ENCODE measurements at places on chromosomes 4 and X.

- DNase-seq, result peak; percentile 4
Measured at GRCh38 chr4:80035336-80035735, 37.7 kb downstream of the ANTXR2 start.

- no peak for DNase-seq
Measured at GRCh38 chrX:50152456-50152855, 48.4 kb downstream of the AKAP4 start.

- no peak for DNase-seq
Measured at GRCh38 chrX:70331161-70331560, 41.3 kb downstream of the KIF4A start.

DNA sequence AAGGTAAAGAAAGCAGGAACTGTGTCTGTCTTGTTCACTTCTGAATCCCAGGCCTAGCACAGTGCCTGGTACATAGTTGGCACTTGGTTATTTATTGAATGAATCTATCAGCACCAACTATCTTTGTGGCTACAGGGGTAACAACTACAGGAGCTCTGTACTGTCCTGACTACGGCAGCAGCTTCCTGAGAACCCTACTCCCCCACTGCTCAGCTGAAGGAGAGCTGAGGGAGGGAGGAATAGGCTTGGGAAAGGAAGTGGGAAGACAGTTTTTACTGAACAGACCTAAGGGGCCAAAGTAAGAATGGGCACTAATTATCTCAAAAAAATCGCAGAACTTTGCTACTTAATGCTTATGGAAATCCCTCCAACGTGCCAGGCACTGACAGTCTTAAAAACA is 156.1 kb upstream of the RAPGEF2 start:
- DNase-seq, result no peak

GRCh38 chr4:184732126-184732525 is 1.8 kb downstream of the CENPU start:
- DNase-seq, result no peak

GRCh38 chr4:76637712-76638361 is 202.8 kb downstream of the SHROOM3 start:
- DNase-seq, result no peak

DNA sequence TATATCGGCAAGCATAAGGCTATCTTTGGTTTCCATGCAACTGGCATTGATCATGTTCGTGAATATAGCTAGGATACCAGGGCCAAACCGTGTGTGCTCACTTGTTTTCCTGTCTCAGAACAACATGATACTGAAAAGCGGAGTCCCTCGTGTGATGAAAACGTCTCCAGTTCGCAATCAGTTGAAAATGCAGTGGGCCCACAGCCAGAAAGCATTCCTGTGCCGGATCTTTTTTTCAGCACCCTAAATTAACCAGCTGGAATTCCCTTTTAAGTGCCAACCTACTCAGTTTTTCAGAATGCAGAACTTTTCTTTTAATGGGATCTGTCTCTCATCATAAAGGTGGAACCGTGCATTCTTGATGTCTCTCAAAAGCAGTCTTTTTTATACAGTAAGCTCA is 130.8 kb upstream of the FRG1 start:
- no peak for DNase-seq

DNA sequence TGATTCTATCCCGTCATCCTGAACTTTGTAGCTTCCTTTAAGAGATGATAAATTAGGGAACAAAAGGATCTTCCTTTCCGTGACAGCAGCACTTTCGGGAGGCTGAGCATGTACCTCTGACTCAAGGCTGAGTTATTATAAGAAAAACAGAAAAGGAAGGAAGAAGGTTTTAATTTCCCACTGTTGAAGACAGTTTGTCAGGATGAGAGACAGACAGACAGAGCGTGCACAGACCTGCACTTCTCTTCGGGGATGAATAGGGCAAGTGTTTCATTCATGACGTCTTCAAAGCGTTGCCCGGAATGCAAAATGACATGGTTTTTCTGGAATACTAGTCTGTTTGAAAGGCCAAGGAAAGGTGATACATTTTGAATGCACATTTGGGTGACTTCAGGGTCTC is 405.3 kb upstream of the FAT1 start:
- no peak for DNase-seq

- DNase-seq, result no peak
Measured at GRCh38 chr4:163474027-163474426, 473 bp upstream of the TKTL2 start.

Measured in NCI-H1417 treated with DMSO at 0.1 percent for 48 hours (cell line).